Activated CD4-positive, alpha-beta memory T cell treated with anti-CD3 and anti-CD28 coated beads for 36 hours (primary cell): ENCODE measurements at places on chromosomes 3 and 15. TPM values are rescaled to one million over a fixed set of nuclear protein-coding genes. Genes with fewer than 3 reads are reported as not detected.
A peak's percentile ranks its signal among the peaks of the same experiment; 100 is the strongest.

- H3K4me3 ChIP-seq = no peak overlapping the region
- no peaks in the 10 kb centered on the region for H3K36me3 ChIP-seq
- DNase-seq = no peak
- H3K4me1 ChIP-seq = no peaks in the 10 kb centered on the region
Observed at GRCh38 chr3:46614431-46614830, 2.1 kb downstream of the FAM240A start.

The TOP2B gene
- 133 TPM for total RNA-seq

GRCh38 chr3:115169808-115170207 is 22.7 kb upstream of the ZBTB20 start:
- no peak overlapping the region for H3K27ac ChIP-seq
- H3K4me3 ChIP-seq = no peak overlapping the region
- H3K27me3 ChIP-seq = no peaks in the 10 kb centered on the region
- DNase-seq = no peak

The HTR3C gene
- total RNA-seq = not detected

DNA sequence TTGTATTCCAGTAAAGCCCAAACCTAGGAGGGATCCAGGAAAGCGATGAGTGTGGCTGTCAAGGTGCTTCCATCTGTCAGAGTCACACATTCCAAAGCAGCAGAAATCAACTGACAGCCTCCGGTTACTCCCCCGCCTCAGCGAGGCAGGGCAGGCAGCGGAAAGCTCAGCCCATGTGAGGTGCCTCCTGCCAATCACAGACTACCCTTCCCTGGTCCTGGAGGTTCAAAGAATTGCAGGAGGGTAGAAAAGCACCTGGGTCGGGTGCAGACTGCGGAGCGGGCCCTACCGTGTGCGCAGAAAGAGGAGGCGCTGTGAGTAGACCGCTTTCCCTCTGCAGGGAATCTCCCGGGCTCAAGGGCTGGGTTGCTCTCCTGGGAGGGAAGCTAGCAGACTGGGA is at the start of gene UPK1B:
Gene UPK1B (plus strand): TSS at position 274 of the 400 bp plus-strand sequence. CDS start 13,144 bp downstream, outside the sequence.
- no peak for DNase-seq
- no peak within 1 kb of the TSS for H3K27ac ChIP-seq
- H3K27me3 ChIP-seq = peaks cover 2% of the 10 kb centered on the region
- no peaks in the 10 kb centered on the region for H3K36me3 ChIP-seq

DNA sequence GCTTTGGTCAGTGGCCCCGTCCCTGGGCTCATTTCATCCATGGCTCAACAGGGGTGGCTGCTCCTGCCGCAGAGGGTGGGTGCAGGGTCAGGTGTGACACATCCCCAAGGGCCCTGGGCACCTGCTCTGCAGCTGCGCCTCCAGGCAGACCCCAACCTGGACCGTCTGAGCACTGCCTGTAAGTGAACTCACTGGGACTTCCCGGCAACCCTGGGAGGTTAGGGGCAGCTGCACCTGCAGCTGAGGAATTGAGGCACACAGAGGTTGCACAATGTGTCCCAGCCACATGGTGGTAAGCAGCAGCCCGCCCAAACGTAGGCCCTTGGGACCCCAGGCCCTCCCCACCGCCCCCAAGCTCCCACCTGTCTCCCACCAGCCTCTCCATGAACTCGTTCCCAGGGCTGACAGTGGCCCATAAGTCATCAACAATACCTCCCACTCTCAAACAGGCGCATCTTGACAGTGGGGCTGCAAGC is 55.1 kb downstream of the PLXNA1 start:
- H3K4me3 ChIP-seq = no peak overlapping the region
- H3K27ac ChIP-seq = no peak overlapping the region
- H3K27me3 ChIP-seq = no peaks in the 10 kb centered on the region

DNA sequence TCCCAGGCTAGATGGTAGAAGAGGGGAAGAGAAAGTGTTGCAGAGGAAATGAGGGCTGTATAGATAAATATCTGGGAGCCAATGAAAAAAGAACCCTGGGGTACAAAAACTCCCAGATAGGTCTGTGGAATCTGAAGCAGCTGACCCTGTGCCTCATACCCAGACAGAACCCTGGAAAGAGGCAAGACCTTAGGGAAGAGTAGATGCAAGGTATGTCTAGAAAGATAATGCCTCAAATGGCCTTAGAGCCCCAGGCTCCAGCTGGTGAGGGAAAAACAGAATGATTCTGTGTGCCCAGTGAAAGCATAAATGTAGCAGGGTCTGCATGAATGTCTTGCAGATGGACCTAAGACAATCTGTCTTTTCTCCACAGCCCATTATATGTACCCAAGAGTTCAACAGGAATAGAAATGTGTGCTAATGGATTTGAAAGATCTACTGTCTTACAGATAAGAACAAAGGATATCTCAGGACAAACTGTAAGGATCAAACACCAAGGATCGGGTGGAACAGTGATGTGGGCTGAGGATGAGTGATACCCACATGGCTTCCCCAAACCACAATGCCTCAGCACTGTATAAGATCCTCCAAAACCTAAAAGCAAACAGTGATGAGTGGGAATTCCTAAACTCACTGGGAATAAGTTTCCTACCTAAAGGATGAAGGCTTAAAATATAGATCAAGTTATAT is 58.8 kb downstream of the NCEH1 start:
- no peak overlapping the region for H3K27ac ChIP-seq
- H3K27me3 ChIP-seq = no peaks in the 10 kb centered on the region
- no peaks in the 10 kb centered on the region for H3K4me1 ChIP-seq
- H3K36me3 ChIP-seq = no peaks in the 10 kb centered on the region
- H3K4me3 ChIP-seq = no peak overlapping the region
- DNase-seq = no peak

The AGBL1 gene
- total RNA-seq = 0.10 TPM

The TMIE gene
- total RNA-seq = 1.3 TPM

DNA sequence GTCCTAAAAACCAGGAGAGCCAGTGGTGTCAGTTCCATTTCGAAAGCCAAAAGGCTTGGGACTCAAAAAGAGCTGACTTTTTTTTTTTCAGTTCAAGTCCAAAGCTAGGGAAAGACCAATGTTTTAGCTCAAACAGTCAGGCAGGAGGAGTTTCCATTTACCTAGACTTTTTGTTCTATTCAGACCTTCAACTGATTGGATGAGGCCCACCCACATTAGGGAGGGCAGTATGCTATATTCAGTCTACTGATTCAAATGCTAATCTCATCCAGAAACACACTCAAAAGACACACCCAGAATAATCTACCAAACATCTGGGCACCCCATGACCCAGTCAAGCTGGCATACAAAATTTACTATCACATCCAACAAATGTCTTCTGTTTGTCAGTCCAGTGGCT is 374.0 kb downstream of the KCNH8 start:
- H3K27ac ChIP-seq = no peak overlapping the region
- H3K4me3 ChIP-seq = no peak overlapping the region
- no peak for DNase-seq
- no peaks in the 10 kb centered on the region for H3K36me3 ChIP-seq
- H3K27me3 ChIP-seq = no peaks in the 10 kb centered on the region

GRCh38 chr3:172711454-172711795 is 558 bp upstream of the NCEH1 start:
- H3K27me3 ChIP-seq = no peaks in the 10 kb centered on the region
- H3K4me1 ChIP-seq = peaks cover 19% of the 10 kb centered on the region
- no peak overlapping the region for H3K27ac ChIP-seq
- no peak for DNase-seq
- no peaks in the 10 kb centered on the region for H3K36me3 ChIP-seq
- H3K4me3 ChIP-seq = peak overlapping the region; percentile 91

The ISLR gene
- total RNA-seq = not detected

DNA sequence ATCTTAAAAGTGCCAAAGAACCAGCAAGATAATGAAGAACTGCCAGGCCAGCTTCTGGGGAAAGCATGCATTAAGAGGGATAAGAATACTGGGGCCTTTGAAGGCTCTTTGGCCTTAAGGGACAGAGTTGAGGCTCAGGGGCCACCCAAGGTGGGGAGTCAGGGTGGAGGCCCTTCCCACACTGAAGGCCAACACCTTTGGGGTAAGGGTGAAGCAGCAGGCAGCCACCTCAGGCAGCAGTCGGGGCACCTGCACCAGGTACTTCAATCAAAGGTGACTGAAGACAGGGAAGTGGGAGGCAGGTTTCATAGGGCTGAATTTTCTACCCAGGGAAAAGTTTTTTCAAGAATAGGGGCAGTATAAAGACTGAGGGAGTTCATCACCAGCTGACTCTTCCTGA is 87.7 kb upstream of the KLF13 start:
- H3K36me3 ChIP-seq = no peaks in the 10 kb centered on the region
- H3K27me3 ChIP-seq = no peaks in the 10 kb centered on the region
- no peak overlapping the region for H3K4me3 ChIP-seq
- H3K27ac ChIP-seq = peak overlapping the region; percentile 9
- peaks cover 28% of the 10 kb centered on the region for H3K4me1 ChIP-seq
- DNase-seq = no peak

DNA sequence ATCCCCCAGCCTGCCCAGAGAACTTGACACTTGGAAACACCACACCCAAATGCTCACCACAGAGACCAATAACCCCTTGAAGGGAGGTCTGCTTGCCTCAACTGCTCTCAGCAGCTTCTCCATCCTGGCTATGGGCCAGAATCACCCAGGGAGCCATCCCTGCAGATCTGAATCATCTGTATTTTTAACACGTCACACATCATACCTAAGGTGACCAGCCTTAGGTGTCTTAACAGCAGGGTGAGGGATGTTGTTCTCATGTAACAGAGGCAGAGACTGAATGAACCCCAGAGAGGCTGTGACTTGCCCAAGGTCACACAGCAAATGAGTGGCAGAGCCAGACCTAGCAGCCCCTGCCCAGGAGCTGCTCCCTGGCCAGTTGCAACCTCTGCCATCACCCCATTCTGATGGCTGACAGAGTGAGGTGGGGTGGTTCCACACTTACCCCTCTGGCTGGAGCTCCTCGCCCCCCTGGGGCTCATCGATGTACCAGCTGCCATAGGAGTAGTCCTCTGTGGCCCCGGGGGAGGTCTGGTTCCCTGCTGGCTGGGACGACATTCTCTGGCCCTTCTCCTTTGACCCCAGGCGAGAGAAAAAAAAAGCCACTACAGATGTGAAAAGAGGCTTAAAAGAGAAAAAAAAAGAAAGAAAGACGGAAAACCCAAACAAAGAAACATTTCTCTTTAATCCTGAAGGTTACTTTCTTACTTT is 722 bp downstream of the STRA6 start:
- H3K4me1 ChIP-seq = no peaks in the 10 kb centered on the region
- peaks cover 9% of the 10 kb centered on the region for H3K27me3 ChIP-seq
- H3K4me3 ChIP-seq = no peak overlapping the region
- no peak for DNase-seq
- no peak overlapping the region for H3K27ac ChIP-seq

DNA sequence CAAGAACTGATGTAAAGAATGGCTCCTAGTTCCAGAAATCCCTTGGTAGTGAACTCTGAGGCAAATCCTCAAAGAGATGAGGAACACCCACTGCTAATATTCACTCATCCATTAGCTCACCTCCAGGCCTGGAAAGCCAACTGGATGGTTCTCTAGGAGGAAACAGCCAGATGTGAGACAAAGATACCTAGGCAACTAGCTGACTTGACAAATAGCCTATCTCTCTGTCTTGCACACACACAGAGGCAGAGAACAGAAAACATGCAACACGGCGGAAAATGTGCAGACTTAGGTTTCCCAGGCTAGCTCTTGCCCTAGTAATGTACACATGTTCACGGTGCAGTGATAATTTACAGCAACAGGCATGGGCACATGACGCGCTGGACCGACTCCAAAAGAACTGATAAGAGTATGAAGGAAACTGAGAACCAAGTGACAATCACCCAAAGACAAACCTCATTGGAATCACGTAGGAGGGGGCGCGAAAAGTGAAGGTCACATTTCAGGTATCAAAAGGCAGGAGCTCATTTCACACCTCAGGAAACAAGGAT is 318.1 kb downstream of the FOXP1 start:
- H3K27ac ChIP-seq = peak overlapping the region; percentile 14
- no peaks in the 10 kb centered on the region for H3K27me3 ChIP-seq
- peaks cover 15% of the 10 kb centered on the region for H3K36me3 ChIP-seq
- H3K4me1 ChIP-seq = peaks cover 47% of the 10 kb centered on the region
- H3K4me3 ChIP-seq = no peak overlapping the region

GRCh38 chr15:93943586-93943985 is 287.8 kb upstream of the MCTP2 start:
- no peaks in the 10 kb centered on the region for H3K4me1 ChIP-seq
- no peaks in the 10 kb centered on the region for H3K27me3 ChIP-seq
- no peak for DNase-seq
- H3K27ac ChIP-seq = no peak overlapping the region

DNA sequence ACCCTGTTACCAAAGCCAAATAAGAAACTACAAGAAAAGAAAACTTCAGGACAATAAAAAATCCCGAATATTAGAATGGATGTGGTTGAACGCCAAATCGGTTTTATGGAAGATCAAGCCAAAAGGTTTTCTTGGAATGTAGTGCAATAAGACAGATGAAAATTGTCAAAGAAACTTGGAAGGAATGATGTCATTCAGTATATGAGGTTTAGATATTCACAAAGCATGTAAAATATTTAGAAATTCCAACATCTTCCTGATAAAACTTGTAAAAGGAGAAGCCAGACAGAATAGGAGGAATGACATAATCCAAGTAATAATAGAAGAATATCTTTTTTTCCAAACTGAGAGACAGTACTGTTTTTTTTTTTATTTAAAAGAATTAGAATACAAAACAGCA is 130.3 kb upstream of the ZPLD1 start:
- DNase-seq = no peak
- no peak overlapping the region for H3K4me3 ChIP-seq
- H3K36me3 ChIP-seq = no peaks in the 10 kb centered on the region
- H3K27ac ChIP-seq = no peak overlapping the region
- no peaks in the 10 kb centered on the region for H3K4me1 ChIP-seq

The FMN1 gene
- total RNA-seq = not detected

GRCh38 chr3:9754678-9755077 is 4.9 kb downstream of the OGG1 start:
- no peak for DNase-seq
- no peak overlapping the region for H3K4me3 ChIP-seq
- peak overlapping the region; percentile 66 for H3K27ac ChIP-seq
- no peaks in the 10 kb centered on the region for H3K27me3 ChIP-seq

DNA sequence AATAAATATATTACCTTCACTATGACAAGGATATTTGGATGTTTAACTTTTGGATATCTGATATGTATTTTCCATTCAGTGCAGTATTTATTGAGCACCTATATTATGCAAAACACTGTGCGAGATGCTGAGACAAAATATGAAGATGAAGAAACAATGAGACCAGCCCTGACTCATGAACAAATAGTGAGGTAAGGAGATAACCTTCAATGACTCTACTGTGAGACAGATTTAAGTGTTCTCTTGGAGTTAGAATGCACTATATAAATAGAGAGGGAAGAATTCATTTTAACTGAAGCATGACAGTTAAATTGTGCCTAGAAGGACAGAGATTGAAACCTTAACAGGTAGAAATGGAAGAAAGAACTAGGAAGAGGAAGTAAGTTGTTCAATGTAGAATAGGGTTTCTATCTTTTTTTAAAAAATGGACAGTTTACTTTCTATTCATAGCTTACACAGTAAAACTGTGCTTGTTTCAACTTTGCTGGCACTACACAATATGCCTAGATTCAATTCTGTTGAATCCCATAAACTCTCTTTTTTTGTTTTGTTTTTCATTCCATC is 124.2 kb downstream of the ZBTB20 start:
- peaks cover 7% of the 10 kb centered on the region for H3K36me3 ChIP-seq
- DNase-seq = no peak
- no peaks in the 10 kb centered on the region for H3K4me1 ChIP-seq
- no peaks in the 10 kb centered on the region for H3K27me3 ChIP-seq

GRCh38 chr15:76843269-76843668 is 61.9 kb downstream of the SCAPER start:
- DNase-seq = no peak
- no peak overlapping the region for H3K4me3 ChIP-seq
- H3K4me1 ChIP-seq = peaks cover 14% of the 10 kb centered on the region
- H3K36me3 ChIP-seq = peaks cover 8% of the 10 kb centered on the region

- H3K27me3 ChIP-seq = no peaks in the 10 kb centered on the region
- H3K36me3 ChIP-seq = no peaks in the 10 kb centered on the region
- no peak overlapping the region for H3K27ac ChIP-seq
- no peak overlapping the region for H3K4me3 ChIP-seq
Observed at GRCh38 chr3:114856835-114857234, 290.3 kb downstream of the ZBTB20 start.
